ENCODE measurements at places on chromosomes 7 and 10. TPM values are rescaled to one million over a fixed set of nuclear protein-coding genes. Genes with fewer than 3 reads are reported as not detected.

The DYDC2 gene
- not detected for total RNA-seq

The SPAM1 gene
- not detected for total RNA-seq

The FZD8 gene
- 0.56 TPM for total RNA-seq

The ERVW-1 gene
- total RNA-seq, result not detected

The PRF1 gene
- total RNA-seq, result 0.28 TPM

The PDE1C gene
- 0.72 TPM for total RNA-seq

The RTKN2 gene
- 8.9 TPM for total RNA-seq

The LIPK gene
- total RNA-seq, result 3.3 TPM

The RPP30 gene
- 27.5 TPM for total RNA-seq

DNA sequence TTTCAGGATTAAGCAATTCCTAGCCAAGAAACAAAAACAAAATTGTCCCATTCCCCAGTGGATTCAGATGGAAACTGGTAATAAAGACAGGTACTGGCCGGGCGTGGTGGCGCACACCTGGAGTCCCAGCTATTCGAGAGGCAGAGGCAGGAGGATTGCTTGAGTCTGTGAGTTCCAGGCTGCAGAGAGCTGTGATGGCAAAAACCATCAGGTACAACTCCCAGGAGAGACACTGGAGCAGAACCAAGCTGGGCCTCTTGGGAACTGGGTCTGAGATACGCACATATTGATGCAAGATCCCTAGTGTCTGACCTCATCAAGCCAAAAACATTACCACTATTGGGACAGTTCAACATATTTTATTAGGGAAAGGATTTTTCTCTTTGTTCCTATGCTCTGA is 84.0 kb upstream of the ANLN start:
- ATAC-seq, result no peak

GRCh38 chr7:39509912-39510311 is 56.3 kb upstream of the YAE1 start:
- ATAC-seq, result no peak

DNA sequence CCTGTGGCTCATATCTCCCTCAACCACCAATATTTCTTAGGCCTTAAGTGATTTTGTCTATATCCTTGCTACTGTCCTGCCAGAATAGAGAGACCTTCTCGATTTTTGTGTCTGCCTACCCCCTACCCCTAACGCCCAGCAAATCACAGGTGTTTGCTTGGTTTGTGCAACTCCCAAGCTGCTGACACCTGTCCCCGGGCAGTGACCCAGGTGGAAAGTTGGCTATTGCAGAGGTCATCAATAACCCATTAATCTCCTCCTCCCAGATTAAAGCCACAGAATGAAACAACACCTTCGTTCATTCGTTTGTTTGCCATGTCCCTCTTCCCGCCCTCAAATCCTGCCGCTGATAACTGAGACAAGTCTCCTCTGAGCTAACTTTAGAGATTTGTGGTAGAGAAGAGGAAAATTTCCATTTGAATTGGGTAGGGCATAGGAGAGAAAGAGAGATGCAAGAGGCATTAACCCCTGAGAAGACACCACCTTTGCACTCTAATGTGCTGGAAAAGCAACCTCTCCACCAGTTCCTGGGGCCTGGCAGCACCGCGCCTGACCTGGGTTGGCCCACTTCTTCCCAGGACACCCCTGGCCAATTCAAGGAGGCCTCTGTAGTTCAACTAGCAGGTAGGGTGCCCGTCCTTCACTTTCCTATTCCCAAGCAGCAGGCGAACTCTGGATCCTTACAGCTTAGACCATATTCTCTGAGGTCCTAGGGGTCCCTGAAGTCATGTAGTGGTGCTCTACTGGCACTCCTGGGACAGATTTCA is 3.0 kb downstream of the NEUROG3 start:
- ATAC-seq, result no peak

DNA sequence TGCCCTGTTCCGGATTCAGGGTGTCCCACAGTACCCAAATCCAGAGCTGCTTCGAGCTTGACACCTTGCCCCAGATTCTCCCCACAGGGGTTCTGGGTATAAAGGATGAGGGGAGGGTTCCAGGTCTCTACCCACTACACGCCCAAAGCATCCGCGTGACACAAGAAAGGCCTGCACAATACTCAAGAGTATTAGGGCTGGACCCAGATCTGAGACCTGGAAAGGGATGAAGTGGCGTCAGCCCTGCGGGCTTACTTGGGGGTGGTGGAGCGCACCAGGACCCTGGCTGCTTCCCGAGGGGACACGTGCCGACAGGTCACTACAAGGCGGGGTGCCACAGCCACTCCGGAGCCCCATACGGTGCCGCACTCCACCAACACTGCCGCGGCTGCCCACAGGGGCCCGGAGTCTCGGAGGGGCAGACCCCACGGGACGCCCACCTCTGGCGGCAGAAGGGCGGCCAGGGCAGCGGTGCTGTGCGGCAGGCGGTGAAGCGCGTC is 1.3 kb downstream of the TYSND1 start:
- peak; percentile 9 for ATAC-seq

DNA sequence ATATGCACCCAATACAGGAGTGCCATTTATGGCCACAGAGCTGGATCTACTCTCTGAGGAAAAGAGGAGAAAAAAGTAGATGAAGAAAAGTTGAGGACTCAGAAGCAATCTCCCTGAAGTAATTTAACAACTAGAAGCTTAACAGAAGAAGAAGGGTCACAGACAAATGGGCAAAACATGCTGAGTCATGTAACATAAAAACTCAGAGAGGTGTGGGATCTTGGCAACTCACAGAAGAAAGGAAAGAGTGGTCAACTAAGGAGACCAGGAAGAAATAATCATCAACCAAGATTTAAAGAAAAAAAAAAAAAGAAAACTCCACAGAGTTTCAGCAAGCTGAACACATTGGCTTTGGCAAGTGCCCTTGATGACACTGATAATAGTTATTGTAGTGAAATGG is 51.8 kb upstream of the BET1 start:
- no peak for ATAC-seq

GRCh38 chr7:156158213-156158612 is 345.9 kb upstream of the SHH start:
- ATAC-seq, result no peak

DNA sequence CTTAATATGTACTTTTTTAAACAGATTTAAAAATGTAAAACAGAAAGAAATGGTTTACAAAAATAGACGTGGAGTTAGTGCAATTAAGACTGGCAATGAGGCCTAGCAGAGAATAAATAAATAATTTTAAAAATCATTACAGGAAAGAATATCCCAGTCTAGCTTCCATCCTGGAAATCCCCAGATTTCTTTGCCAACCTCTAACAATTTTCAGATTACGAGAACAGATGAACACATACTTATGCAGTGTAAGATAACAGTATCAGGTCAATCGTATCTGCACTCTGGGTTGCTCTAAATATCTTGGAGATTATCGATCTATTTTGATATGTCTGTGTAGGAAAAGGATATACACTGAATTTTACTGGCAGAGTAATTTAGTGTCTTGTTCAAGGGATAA is 210.5 kb downstream of the SEMA3A start:
- no peak for ATAC-seq

- ATAC-seq, result no peak
Measured at GRCh38 chr10:14859775-14860174, 18.9 kb upstream of the SUV39H2 start.

DNA sequence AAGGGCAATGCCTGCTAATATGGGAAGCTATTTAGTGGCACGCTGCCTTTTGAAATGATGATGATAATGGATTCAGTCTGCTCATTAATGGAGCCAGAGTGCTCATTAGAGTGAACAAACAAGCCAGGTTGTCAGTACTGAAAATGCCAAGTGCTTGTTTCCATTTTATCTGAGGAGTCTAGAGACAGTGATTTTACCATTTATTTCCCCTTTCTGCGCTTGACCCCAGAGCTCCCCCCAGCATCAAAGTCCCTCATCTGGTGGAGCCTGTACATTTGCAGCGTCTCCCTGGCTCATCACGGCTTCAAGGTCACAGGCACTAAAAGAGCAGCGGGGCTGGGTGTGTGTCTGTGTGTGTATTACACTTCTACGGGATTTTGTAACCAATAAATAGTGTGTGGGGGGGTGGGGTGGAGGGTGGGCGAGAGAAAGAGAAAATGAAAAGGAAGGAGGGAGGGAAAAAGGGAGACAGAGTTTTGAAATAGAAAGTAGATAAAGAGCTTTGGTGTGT is 553.8 kb downstream of the TFEC start:
- no peak for ATAC-seq

GRCh38 chr7:101200504-101200861 is 353 bp downstream of the MOGAT3 start:
- ATAC-seq, result no peak

GRCh38 chr7:29945259-29945809 is 44.3 kb downstream of the SCRN1 start:
- no peak for ATAC-seq

DNA sequence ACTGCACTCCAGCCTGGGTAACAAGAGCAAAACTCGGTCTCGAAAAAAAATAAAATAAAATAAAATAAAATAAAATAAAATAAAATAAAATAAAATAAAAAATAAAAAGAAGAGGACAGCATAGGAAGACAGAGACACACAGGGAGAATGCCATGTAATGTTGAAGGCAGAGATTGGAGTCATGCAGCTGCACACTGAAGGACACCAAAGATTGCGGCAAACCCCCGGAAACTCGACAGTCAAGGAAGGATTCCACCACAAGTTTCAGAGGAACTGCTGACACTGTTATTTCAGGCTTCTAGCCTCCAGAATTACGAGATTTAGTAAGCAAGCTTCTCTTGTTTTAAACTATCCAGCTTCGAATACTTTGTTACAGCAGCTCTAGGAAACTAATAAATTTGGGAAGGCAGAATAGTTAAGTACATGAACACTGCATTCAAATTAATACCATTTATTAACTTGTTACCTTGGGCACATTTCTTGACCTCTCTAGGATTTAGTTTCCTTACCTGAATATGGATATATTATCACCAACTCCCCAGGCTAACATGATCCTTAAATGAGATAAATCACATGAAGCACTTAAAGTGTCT is 9.5 kb downstream of the CPED1 start:
- no peak for ATAC-seq

- no peak for ATAC-seq
Measured at GRCh38 chr10:110704906-110705476, 60.9 kb downstream of the RBM20 start.

DNA sequence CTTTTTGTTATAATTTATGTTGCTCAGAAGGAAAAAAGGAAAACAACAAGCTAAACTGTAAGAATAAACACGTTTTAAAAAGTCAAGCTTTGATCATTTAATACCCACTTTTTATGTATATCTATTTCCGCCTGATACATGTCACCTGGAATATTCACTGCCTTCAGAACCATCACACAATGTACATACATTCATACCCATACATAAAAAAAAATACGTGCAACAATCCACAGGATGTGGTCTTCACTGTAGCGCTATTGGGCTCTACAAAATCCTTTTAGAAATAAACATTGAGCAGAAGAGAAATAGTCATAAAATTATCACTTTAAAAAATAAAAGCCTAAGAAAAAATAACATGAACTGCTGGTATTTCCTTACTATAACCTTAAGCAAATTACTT is 1078.9 kb upstream of the LRRTM3 start:
- no peak for ATAC-seq

- no peak for ATAC-seq
Measured at GRCh38 chr10:86303626-86304025, 63.0 kb downstream of the GRID1 start.

GRCh38 chr7:25084821-25085220 is 40.2 kb downstream of the CYCS start:
- no peak for ATAC-seq

DNA sequence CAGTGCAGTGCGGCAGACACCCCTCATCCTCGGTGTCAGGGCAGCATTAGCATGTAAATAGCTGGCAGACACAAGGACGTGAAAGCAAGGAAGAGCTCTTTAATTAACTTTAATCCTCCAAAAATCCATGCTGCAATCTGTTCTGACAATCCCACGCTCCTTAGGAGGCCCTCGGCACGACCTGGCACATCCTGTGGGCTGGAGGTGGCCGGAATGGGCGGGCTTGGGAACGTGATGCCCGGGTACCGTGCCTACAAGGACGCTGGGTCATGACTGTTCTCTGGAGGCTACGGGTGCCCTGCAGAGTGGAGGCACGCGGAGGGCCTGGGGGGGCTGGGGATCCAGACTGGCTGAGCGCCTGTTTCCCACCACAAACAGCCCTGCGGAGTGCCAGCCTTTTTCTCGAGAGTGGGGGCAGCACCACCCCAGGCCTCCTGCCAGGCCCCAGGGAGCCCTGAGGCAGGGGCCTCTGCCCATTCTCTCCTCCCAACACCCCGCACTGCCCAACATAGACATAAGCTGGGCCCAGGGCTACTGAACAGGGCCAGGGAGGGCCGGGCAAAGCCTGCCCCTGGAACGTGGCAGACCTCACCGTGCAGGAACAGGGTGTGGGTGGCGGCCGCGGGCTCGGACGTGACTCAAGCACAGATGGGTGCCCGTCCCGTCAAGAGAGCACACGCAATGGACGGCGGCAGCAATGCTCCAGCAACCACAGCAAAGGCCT is 189.3 kb downstream of the MAD1L1 start:
- ATAC-seq, result no peak

- no peak for ATAC-seq
Measured at GRCh38 chr7:127057918-127058317, 194.8 kb downstream of the GRM8 start.

GRCh38 chr10:86330778-86331763 is 35.5 kb downstream of the GRID1 start:
- ATAC-seq, result peak; percentile 53

DNA sequence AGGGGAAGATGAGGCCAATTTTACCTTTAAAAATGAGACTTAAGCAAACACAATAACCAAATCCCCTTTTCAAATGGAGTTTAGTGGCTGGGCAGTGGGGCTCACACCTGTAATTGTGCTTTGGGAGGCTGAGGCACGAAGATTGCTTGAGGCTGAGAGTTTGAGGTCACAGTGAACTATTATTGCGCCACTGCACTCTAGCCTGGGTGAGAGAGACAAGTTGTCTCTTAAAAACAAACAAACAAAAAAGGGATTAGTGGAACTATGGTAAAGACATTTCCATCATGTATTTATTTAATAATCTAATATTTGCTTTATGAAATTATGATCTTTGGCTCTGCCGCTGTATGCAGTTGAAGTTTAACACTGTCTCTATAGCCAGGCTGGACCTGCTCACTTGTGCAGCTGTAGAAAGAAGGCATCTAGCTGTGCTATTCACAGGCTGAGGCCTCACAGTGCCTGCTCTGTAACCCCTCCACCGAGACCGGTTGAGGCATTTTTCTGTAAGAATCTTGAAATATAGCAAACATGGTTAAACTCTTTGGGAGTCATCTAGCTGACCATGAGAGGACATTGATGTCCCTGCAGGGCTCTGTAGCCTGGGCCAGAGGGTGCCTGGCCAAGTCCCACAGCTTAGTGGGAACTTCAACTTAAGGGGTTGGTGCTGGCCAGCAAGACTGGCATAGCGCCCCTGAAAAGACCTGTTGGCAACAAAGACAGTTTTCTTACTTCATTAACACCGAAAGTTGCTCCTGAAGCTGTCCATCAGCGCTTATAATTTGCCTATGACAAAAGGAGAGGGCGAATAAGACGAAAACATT is 131.8 kb downstream of the BMPER start:
- ATAC-seq, result no peak

GRCh38 chr10:113000876-113001598 is 51.0 kb downstream of the TCF7L2 start:
- peak; percentile 89 for ATAC-seq

GRCh38 chr7:54069843-54070242 is 472.3 kb upstream of the VSTM2A start:
- ATAC-seq, result no peak

GRCh38 chr10:58588673-58589265 is 76.1 kb downstream of the BICC1 start:
- no peak for ATAC-seq

- no peak for ATAC-seq
Measured at GRCh38 chr7:152406491-152406890, 29.3 kb downstream of the KMT2C start.

GRCh38 chr10:118209215-118209614 is 132.9 kb downstream of the FAM204A start:
- no peak for ATAC-seq

GRCh38 chr7:33932832-33933468 is 27.6 kb downstream of the BMPER start:
- ATAC-seq, result peak; percentile 90

Data from esophagus mucosa (tissue), 1 donor.